Activated CD8-positive, alpha-beta memory T cell treated with anti-CD3 and anti-CD28 coated beads, Interleukin-2, amount 10 ng/mL, durations not matched to agents 7 days and 5 days (primary cell): ENCODE measurements at places on chromosomes 1 and 21.

- no peak for DNase-seq
These were observed 1321.2 kb downstream of the NCAM2 start for GRCh38 chr21:22319435-22319834.

DNA sequence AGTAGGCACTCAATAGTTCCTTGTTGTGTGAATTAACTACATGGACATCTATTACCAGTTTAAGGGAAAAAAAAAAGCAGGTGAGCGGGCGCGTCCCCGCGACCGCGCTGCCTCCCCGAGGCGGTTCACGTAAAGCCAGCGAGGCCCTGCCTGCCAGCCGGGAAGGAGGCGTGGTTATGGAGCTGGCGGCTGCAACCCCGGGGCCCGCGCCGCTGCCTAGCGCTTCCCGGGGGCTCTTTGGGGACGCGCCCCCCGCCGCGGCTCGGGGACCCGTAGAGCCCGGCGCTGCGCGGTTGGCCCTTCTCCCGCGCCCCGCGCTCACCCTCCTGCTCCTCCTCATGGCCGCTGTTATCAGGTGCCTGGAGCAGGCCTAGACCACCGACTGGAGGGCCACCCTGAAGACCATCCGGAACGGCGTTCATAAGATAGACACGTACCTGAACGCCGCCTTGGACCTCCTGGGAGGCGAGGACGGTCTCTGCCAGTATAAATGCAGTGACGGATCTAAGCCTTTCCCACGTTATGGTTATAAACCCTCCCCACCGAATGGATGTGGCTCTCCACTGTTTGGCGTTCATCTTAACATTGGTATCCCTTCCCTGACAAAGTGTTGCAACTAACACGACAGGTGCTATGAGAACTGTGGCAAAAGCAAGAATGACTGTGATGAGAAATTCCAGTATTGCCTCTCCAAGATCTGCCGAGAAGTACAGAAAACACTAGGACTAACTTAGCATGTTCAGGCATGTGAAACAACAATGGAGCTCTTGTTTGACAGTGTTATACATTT is 2.6 kb upstream of the CC2D1B start:
- DNase-seq: peak; percentile 74

DNA sequence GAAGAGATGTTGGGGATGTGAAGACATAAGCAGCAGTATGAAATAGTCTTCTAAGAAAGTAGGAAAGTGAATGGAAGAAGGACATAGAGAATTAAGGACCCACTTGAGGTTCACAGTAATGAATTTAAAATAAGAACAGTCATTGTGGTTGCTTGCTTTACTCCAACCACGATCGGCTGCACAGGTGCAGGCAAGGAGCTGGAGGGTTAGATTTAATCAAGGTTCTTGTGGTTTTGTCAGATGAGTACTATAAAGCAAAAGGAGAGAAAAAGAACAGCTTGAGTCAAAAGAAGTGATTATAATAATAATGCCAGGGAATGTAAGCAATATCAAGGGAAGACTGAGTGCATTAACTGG is 46.1 kb upstream of the RBM34 start:
- DNase-seq: peak; percentile 75

DNA sequence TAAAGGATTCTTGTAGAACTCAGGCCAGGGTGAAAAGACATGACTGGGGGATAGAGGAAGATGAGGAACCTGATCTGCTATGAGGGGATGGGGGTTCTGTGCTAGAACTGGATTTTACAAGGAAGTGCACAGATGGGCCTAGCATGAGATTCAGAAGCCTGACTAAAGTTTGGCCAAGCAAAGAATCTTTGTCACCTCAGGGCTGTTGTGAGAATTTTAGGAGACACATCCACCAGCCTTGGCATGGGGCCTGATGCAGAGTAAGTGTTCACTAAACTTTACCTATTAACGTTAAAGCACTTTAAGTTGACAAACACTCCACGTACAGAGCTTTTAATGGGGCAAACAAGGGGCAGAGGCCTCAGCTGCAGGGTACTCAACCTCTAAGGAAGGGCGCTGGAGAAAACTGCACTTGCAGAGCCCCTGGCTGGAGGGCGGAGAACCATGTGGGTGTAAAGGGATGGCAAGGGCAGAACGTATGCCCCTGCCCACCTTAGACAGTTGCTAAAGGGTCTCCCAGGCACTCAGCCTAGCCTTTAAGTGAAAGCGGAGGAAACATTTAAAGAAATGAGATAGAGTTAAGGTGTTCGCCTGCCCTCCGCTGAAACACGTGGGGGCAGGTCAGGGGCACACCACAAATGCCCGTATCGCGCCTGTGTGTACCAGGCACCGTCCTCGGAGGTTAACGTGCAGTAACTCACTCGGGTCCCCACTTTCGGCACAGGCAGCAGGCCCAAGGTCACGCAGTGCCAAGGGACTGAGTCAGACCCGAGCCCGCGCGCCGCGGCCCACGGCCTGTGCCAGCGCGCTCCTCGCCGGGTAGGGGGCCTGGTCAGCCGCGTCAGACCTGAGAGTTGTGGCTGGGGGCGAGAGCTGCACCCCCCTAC is 990 bp upstream of the MRPS6 start:
- peak; percentile 46 for DNase-seq

DNA sequence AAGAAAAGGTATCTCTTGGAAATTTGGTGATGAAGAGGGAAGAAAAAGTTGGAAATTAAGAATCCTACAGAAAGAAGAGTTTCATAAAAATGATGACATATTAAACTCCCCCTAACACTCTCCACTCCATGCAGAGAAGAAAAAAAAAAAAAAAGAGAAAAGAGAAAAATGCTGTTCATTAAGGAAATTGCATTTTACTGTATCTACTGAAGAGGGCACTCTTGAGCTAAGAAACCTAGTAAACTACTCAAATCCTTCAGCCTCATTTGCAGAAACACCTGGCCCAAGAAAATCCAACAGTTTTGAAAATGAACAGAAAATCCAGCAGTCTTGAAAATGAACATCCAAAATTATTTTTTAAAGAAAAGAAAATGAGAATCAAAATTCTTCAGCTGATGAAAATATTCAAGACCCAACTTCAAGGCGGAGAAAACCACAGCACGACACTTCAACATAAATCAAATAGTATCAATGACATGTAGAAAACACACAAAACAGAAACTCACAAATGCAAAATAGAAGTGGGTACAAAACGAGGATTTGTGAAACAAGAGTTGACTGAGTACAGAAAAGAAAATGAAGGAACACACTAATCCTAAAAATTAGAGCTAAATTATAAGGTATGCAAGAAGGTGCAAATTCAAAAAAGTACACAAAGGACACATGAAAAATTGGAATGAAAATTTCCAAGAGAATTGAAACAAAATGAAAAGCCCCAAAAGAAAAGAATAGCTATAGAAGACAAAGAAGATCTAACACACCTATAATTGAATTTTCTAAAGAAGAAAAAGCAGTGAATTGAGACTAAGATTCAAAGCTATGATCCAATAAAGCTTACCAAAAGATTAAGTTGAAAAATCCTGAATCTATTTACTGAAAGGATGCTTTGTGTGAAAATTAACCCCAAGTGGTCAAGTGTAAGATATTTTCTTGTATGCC is 73.2 kb upstream of the DNAJC6 start:
- no peak for DNase-seq

DNA sequence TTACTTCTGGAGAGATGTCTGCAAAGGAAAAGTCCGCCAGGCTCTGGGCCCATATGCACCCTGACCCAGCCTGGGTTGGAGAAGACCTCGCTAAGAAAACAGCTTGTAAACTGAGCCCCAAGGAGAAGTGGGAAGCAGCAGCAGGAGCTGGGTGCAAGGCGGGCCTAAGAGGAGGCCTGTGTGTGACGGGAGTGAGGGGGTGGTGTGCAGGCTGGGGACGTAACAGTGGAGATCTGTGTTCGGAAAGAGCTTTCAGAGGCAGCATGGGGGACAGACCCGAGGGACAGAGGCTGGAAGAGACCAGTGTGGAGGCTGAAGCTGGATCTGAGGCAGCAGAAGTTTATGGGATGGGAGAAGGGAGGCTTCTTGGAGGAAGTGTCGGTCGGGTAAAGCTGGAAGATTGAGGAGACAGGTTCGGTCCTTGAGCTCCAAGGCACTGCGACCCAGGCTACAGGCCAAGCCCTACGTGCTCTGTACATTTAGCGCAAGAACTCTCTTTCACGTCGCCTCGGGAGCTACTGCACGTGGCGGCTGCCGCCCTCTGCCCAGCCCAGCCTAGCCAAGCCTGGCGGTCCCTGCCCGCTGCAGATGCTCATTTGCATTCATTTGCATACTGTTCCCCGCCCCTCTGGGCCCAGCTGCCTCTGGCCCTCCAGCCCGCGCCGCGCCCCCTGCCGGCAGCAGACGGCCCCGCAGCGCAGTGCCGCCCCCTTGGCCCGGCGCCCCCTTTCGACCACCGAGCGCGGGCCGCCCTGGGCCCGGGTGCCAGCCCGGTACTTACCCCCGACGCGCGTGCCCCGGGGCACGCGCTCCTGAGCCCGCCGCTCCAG is 6.3 kb downstream of the HPCA start:
- DNase-seq: peak; percentile 51

DNA sequence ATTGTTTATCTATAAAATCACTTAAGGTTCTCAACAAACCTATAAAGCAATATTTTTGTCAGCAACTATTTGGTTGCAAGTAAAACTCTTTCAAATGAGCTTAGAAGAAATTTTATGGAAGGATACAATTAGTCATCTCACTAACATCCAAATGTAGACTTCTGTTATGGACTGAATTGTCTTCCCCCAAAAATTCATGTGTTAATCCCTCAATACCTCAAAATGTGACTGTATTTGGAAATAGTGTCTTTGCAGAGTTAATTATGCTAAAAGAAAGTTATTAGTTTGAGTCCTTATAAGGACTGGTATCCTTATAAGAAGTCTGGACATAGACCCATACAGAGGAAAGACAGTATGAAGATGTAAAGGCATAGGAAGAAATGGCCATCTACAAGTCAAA is 357.8 kb upstream of the PRMT6 start:
- DNase-seq: no peak

DNA sequence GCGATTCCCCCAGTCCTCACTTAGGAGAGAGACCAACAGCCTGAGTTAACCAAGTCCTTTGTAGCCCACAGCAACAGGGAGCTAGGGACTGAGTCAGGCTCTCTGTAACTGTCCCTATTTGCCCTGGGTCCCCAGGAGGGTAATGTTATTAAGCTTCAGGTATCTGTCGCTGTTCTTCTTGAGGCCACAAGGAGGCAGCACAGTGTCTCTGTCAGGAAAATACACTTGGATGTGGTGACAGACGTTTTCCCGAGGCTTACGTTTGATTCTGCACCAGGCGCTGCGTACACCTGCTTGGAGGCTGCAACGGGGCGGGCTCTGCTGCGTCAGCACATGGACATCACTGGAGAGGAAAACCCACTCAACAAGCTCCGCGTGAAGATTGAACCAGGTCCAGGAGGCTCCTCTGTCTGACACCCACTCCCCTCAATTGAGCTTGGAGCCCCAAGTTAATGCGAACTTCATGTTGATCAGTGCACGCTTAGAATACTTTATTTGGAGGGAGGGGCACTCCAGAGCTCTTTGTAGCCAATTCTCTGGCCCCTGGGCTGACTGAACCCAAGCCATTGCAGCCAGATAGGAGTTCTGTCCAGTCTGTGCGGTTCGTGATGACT is 10.7 kb upstream of the ELF3 start:
- DNase-seq: peak; percentile 44

DNA sequence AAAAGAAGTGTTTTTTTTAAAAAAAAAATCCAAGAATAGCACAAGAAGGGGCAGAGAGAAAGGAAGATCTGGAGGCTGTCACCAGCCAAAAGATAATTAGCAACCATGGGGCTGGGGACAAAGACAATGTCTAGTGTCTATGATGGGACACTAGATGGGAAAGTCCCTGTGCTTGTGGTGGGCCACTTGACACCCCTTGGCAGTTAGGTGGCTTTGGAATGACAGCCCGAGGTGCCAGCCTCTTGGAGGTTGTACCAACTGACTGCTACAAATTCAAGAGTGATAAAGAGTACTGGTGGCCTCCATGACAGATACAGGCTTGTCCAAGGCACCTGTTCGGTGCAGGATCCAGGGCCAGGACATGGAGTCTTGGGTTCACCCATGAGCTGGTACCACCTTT is 21.6 kb downstream of the ATP2B4 start:
- no peak for DNase-seq

DNA sequence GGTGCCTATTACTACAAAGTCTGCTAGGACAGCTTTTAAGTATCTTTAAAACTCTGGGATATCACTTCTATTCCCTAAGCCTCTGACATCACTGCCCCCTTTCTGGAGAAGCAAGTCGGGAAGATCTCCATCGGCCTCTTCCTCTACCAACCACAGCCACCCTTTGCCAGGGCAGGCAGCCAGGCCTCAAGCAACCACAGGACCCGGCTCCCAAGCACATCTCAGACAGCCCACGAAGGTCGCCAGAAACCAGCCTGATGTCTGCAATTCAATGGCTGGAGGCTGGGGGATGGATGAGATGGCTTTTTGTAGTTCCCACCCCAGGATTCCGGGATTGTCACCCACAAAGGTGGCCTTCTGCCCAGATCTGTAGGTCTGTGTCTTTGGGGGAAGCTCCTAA is 70.7 kb downstream of the LGR6 start:
- no peak for DNase-seq

GRCh38 chr1:179825798-179826460 is 51.7 kb downstream of the TOR1AIP2 start:
- peak; percentile 21 for DNase-seq

DNA sequence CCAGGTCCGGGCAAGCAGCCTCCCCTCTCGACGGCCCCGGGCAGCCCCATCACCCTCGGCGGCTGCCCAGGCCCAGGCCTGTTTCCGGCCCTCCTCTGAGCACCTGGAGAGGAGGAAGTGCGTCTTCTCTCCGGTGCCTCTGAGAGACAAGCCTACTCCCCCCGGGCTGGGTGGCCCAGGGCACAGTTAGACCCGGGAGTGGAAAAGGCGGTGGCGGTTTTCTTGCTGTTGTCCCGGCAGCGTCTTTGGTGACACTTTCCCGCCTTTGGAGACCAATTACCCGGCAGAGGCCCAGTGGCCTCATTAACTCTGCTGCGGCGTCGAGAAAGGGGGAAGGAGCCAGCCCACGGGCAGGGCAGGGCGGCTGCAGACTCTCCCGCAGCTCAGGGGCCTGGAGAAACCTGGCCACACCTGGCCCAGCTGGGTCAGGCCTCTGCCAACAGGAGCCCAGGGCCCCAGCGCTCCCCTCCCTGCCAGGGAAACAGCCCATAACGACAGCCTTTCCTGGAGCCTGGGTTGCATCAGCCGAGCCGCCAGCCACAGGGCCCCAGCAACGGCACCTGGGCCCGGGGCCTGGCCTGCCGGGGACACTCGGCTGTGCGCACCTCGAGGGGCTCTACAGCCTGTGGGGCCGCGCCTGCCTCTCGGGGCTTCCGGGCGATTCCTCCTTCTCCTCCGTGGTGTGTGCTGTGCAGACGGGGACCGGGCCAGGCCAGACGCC is 28.4 kb upstream of the C1orf159 start:
- DNase-seq: peak; percentile 68

- no peak for DNase-seq
These were observed 17.7 kb upstream of the ZSCAN20 start for GRCh38 chr1:33454646-33455282.

- no peak for DNase-seq
These were observed 23.4 kb downstream of the DSTYK start for GRCh38 chr1:205188098-205188497.

GRCh38 chr1:235515844-235516512 is 11.7 kb upstream of the B3GALNT2 start:
- no peak for DNase-seq

GRCh38 chr1:110928191-110928590 is 35.5 kb downstream of the LRIF1 start:
- no peak for DNase-seq

GRCh38 chr1:153357076-153357852 is 390 bp upstream of the S100A9 start:
- no peak for DNase-seq

GRCh38 chr1:236099355-236099974 is 34.6 kb upstream of the NID1 start:
- no peak for DNase-seq

GRCh38 chr1:235902677-235903542 is 36.2 kb upstream of the LYST start:
- DNase-seq: no peak
